ENCODE measurements at places on chromosomes 2 and 18.
A peak's percentile ranks its signal among the peaks of the same experiment; 100 is the strongest.

GRCh38 chr2:51018145-51018544 is 13.8 kb downstream of the NRXN1 start:
- DNase-seq: no peak

- no peak for DNase-seq
These were observed 133.2 kb downstream of the ICOS start for GRCh38 chr2:204069804-204070203.

GRCh38 chr2:202687276-202687675 is 52.5 kb downstream of the FAM117B start:
- no peak for DNase-seq

DNA sequence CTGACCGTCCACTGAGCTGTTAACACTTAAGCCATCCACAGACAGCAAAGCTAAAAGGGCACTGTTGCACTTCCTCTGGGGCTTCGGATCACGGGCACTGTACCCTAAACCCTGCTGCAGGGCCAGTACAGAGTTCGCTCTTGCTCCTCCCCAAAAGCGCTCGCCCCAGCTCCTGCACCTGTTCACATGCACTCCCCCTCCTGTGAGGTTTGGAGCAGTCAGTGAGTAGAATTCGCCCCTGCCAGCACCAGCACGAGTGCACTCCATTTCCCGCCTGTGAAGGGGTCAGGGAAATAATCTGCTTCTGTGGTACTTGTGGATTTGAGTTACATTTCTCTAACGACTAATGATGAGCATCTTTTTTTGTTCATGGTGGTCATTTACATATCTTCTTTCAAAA is 158.8 kb downstream of the PTPRM start:
- DNase-seq: no peak

GRCh38 chr2:210899131-210899530 is 342.7 kb downstream of the CPS1 start:
- no peak for DNase-seq

GRCh38 chr2:112749755-112750559 is 14.5 kb downstream of the CKAP2L start:
- DNase-seq: peak; percentile 76
